ENCODE measurements at places on chromosomes 13 and 19.

- DNase-seq: no peak
These were observed 4.5 kb upstream of the CADM4 start for GRCh38 chr19:43644181-43644580.

DNA sequence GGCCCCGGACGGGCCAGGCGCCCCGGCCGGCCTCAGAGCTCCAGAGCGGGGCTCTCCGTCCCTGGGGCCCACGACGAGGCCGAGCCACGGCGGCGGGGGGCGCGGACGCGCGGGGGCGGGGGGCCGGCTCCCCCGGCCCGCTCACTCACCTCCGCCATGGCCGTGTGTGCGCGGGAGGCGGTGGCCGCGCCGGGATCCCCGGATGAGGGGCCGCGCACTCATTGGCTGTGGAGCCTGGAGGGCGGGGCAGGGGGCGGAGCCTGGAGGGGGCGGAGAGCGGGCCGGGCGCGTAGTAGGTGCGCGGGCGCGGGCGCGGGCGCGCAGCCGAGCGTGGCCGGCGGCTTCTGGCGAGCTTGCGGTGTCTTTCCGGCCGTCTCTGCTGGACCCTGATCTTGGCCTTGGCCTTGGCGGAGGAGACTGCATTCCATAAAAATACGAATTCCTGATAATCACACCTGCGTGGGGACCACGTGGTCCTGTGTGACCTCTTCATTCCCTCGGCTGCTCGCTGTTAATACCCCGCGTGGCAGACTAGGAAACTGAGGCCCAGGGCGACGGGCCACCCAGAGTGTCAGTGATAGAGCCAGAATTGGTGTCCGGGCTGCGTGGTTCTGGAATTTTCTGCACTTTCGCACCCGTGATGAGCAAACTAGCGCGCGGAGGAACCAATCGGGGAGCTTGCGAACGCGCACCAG lies at the start of gene MIER2:
TSS of gene MIER2 (minus strand) at position 172 of the 695 bp plus-strand sequence. CDS start at position 158, 14 bp downstream.
- peak; percentile 39 for DNase-seq

DNA sequence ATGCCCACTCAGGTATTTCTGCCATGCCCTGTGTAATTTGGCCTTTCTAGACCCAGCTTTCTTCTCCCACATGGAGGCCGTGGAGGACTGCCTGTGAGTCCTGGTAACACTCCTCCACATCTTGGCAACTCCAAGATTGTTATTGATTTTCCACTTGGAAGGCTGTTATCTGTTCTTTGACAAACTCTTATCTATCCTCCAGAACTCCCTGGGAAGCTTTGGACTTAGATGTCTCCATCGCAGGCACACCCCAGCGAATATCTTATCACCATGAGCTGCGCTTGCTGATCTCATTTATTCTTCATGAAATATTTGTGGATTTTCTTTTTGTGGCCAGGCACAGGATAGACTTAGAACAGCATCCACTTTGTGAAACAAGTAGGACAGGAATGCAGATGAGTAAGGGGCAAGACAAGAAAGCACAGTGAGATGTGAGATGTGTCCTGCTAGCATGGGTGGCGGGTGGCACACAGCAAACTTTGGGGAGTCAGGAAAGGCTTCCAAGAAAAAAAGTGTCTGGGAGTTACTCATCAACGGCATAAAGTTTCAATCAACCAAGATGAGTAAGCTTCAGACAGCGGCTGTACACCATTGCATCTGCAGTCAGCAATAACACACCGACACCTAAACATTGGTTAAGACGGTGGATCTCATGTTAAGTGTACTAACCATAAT lies 84.5 kb upstream of the IRS2 start:
- no peak for DNase-seq

- no peak for DNase-seq
These were observed 19.4 kb downstream of the ACTN4 start for GRCh38 chr19:38666663-38667511.

GRCh38 chr13:60351326-60351725 lies 45.7 kb upstream of the TDRD3 start:
- no peak for DNase-seq

DNA sequence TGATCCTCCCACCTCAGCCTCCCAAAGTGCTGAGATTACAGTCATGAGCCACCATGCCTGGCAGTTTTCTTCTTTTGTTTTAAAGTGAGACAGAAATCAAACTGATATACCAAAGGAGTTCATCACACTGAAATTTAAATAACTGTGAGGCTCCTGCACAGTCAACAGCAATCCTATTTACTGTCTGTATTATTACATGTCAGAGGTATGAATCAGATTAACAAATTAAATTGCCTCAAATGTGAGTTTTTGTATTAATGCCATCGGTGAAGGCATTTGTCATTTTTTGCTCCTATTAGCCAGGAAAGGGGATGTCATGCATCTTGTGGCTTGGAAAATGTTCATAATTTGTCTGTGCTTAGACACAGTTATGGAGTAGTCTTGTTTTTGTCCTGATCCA lies 20.4 kb downstream of the DCT start:
- no peak for DNase-seq

DNA sequence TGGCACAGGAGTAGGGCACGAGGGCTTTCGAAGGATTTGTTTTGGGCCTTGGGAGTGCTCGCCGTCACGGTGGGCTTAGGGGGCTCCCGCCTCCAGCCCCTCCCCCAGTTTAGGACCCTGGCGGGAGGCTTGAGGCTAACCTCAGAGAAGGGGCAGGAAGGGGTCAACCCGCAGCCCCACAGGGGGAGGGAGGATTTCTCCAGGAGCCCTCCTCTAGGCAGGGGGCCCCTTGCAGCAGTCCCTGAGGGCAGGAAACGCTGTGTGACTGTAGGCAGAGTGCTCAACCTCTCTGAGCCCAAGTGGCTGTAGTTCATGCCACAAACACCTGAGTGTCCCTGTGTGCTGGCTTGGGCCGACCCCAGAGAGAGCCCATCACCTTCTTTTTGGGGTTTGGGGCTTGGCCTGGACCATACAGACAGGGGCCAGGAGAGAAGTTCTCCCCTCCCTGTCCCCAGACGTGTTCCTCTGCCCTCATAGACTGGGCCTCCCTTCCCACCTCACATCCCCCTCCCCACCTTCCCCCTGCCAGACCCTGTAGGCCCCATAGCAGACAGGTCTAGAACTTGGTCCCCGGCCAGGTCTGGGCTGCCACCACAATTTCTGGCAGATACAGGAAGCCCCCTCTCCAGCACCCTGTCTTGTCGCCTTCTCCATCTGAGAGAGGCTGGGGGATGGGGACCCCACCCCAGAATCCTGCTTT lies 8.1 kb downstream of the ISYNA1 start:
- no peak for DNase-seq

- no peak for DNase-seq
These were observed 10.6 kb downstream of the NKPD1 start for GRCh38 chr19:45150180-45150579.

DNA sequence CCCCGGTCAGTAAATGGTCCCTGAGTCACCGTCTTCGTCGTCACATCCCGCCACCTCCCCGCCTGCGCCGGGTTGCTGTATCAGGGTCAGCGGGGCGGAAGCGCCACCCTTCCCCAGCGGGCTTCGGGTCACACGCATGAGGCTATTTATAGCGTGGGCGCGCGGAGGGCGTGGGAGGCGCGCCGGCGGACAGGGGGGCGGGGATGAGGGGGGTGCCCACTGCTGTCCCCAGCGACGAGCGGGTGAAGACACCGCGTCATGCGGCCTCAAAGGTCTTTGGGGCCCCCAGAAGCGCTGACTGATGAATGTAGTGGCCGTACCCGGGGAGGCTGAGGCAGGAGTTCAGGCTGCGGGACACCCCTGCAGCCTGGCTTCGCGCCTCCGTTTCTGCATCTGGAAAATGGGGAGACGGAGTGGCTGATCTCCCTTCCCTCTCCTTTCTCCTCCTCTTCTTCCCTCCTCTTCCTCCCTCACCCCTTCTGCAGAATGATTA lies 7.9 kb downstream of the UNC13A start:
- no peak for DNase-seq

GRCh38 chr19:51019544-51019925 lies at the start of gene KLK10:
Gene KLK10, minus strand, starts transcription at chr19:51019709. Its CDS starts 579 bp downstream, at chr19:51019130.
- no peak for DNase-seq

- DNase-seq: no peak
These were observed 15.0 kb upstream of the LMO7 start for GRCh38 chr13:75621147-75621546.

GRCh38 chr13:79030513-79030912 lies 371.6 kb upstream of the OBI1 start:
- no peak for DNase-seq

GRCh38 chr19:45075301-45076028 lies 813 bp downstream of the ZNF296 start:
- DNase-seq: no peak

- no peak for DNase-seq
These were observed 10.5 kb upstream of the GJA3 start for GRCh38 chr13:20171364-20171763.

- no peak for DNase-seq
These were observed 19.3 kb upstream of the RASA3 start for GRCh38 chr13:114151565-114152284.

DNA sequence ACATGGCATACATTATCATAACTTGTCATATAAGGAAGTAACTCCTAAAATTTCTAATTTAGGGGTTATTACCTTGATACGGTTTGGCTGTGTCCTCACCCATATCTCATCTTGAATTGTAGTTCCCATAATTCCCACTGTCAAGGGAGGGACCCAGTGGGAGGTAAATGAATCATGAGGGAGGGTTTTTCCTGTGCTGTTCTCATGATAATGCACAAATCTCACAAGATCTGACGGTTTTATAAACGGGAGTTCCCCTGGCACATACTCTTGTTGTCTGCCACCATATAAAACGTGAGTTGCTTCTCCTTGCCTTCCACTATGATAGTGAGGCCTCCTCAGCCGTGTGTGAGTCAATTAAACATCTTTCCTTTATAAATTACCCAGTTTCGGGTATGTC lies 76.0 kb downstream of the ZDHHC20 start:
- DNase-seq: no peak

DNA sequence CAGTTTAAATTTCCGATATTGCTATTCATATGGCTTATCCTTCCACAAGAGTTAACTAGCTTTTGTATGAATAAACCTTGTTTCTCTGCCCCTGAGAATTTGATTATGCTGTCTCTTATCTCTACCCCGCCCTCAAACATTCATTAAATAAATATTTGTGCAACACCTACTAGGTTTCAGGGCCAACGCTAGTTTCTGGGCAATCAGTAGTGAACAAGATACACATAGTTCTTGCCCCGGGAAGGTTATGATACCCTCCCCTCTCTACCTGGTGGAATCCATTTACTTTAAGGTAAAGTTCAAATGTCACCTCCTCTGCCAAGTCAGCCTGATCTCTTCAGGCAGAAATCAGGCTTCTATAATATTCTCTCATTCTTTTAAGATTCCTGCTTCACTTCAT lies 16.6 kb upstream of the USP12 start:
- no peak for DNase-seq

GRCh38 chr13:48096670-48097069 lies 1.8 kb upstream of the MED4 start:
- no peak for DNase-seq
